ENCODE measurements at places on chromosomes 1 and 21.

GRCh38 chr1:79204779-79205479 is 198.4 kb upstream of the ADGRL4 start:
- DNase-seq, result no peak

- no peak for DNase-seq
Measured at GRCh38 chr1:32801096-32801715, 16.0 kb downstream of the YARS1 start.

- peak; percentile 61 for DNase-seq
Measured at GRCh38 chr1:225413708-225414375, 14.0 kb downstream of the LBR start.

GRCh38 chr1:228160201-228160761 is 5.3 kb upstream of the IBA57 start:
- DNase-seq, result no peak

DNA sequence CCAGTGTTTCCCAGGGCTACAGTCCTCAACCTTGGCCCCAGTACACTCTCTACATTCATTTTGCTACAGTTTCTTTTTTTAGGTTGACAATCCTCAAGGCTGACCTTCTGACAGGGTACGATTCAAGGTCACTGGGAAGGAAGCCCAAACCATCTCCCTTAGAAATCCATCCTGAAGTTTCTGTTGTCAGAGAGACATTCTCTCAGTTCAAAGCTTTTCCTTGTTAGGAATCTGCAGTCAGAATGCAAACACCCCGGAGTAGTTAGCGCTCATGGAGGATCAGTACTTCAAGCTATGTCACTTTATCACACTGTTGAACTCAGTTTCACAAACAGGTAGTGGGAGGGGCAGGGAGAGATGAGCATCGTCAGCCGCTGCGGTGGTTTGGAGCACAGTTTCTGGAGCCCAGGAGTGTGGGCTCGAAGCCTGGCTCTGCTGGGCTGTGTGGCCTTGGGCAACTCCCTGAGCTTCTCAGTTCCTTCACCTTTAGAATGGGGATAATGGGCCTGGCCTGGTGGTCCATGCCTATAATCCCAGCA is 4.2 kb downstream of the SLC2A5 start:
- DNase-seq, result no peak

All from common myeloid progenitor, CD34-positive (primary cell).